Hindlimb muscle (tissue), 1 donor: ENCODE measurements at places on chromosomes 2 and 18. TPM values are rescaled to one million over a fixed set of nuclear protein-coding genes. Genes with fewer than 3 reads are reported as not detected.

Gene MEIS1
- polyA plus RNA-seq, result 16.6 TPM

Gene MOB4
- polyA plus RNA-seq, result 33.4 TPM

Gene CRACDL
- 2.0 TPM for polyA plus RNA-seq

Gene CIB4
- polyA plus RNA-seq, result not detected

Gene LOXHD1
- 2.8 TPM for polyA plus RNA-seq

Gene IL18R1
- 0.50 TPM for polyA plus RNA-seq

Gene HOXD3
- 3.4 TPM for polyA plus RNA-seq

Gene EPAS1
- polyA plus RNA-seq, result 43.4 TPM

Gene TTC39C
- polyA plus RNA-seq, result 4.1 TPM

- no peak for DNase-seq
Measured at GRCh38 chr2:28470759-28471158, 25.1 kb upstream of the PLB1 start.

DNA sequence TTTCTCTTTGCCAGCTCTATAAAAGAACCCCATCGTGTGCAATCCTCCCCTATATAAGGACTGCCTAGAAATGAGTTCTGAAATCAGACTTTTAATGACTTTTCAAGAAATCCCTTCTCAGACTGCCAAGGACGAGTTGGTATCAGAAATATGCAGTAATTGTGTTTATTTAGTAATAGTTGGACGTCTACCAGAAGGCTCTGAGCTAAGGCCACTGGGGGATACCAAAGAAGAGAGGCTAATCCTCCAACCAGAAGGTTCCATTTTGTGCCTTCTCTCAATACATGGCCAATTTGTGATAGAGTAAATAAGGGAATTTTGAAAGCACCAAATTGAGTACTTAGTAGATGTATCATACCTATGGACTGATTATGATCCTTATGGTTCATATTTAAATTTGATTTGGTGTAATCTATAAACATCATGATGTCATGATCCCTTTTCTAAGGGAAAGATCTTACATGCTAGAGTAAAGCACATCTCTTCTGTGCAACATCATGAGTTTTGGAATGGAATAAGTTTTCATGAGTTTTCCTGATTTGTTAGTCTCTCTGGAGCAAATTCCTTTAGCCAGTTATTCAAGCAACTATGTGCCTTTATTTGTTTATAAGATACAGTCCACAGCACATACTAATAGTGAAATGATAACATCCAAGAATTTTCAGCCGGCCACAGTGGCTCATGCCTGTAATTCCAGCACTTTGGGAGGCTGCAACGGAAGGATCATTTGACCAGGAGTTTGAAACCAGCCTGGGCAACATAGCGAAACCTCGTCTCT lies 82.2 kb upstream of the LTBP1 start:
- no peak for DNase-seq

DNA sequence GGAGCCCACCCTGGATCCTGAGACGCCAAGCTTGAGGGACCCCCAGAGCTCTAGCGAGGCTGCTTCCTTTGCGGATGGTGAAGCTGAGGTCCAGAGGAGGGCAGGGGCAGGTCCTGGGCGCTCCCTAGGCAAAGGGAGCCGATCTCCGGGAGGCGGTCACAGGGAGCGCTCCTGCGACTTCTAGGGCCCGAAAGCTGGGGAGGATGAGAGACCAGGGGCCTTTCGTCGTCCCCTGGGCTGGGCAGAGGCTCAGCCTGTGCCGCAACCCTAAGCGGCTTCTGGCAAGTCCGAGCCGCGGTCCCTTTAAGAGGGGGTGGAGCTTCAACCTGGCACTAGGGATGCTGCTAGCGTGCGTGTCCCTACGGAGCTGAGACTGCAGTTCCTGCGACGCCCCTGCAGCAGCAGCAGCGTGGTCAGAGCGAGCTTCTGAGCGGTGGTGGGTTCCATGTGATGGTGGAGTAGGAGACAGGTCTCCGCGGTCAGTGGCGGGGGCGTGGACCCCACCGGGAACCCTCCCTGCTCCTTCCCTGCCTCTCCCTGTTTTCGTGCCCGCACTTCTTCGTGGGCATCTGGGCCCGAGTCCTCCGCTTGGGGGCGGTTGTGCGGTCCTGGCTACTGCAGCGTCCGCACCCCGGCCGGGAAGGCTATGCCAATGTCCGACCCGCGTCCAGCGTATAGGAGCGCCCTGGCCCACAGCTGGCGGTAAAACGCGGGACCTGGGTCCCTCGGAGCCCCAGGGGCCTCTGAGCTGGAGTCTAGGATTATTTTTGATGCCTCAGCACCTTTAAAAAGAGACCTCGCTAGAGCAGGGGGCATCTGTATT lies 154.6 kb downstream of the CCDC74A start:
- peak; percentile 84 for DNase-seq

GRCh38 chr2:221555494-221555846 lies 16.6 kb downstream of the EPHA4 start:
- no peak for DNase-seq

GRCh38 chr2:235255693-235256092 lies 238.2 kb upstream of the AGAP1 start:
- DNase-seq, result peak; percentile 52

GRCh38 chr18:58161659-58162058 lies 117.6 kb downstream of the NEDD4L start:
- peak; percentile 47 for DNase-seq

- DNase-seq, result no peak
Measured at GRCh38 chr18:11529081-11529480, 80.3 kb upstream of the SLC35G4 start.

DNA sequence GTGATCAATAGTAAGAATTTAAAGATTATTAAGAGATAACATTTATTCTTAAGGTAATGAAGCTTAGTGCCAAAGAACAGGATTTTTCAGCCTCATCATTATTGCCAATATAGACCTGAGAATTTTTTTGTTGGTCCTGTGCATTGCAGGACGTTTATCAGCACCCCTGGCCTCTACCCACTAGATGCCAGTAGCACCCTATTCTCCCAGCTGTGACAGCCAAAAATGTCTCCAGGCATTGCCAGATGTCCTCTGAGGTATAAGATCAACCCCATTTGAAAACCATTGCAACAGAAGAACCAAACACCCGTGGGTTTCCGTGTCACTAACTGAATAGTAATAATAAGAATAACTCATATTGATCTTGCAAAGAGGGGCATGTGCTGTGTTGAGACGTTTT lies 700.0 kb upstream of the SOX11 start:
- no peak for DNase-seq

DNA sequence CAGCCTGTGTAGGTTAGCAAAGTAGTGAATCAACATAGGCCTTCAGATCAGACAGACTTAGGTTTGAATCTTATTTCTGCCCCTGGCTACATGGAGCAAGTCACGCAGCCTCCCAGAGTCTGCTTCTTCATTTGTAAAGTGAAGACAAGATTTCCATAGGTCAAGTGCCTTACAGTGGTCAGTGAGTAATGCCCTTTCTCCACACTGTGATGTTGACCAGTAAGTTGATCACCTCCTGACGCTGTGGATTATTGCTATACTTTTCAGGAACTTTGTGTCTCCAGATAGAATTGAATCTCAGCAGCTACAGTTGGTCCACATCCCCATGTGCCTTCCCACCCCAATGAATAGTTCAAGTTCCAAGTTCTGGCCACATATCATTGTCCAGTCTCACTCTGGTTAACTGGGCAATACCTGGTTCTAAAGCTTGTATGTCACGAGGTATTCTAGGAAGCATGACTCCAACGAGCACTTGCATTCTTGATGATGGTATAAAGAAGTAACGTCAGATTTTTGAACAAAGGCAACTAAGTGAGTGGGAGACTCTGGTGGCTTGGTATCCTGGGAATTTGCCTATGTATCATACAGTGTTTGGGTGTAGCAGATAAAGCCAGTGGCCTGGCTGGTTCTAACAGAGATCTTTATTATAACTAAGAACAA lies 2.1 kb upstream of the CLIP4 start:
- DNase-seq, result no peak

GRCh38 chr2:217743966-217744761 lies 258.6 kb downstream of the TNS1 start:
- peak; percentile 59 for DNase-seq

DNA sequence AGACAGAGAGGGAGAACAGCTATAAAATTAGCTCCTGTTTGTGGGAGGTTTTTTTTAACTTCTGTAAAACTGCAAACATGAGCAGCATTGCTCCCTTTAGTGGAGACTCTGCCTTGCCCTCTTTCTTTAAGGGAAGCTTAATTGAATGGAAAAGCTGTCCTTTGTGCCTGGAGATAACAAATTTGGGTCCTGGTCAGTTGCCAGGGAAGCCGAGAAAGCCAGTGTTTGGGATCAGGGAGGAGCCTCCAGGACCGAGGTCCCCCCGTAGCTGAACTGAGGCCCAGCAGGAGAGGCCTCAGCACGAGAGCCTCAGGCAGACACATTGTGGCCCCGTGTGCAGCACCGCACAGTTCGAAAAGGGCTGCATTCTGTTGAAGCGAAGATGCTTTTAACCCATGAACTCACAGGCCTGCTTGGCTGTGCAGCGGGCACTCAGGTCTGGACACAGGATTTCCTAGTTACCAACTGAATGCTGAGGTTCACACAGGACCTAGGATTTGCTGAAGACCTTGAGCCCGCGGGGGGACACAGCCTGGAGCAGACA lies 369.7 kb downstream of the DCDC2C start:
- DNase-seq, result no peak

- DNase-seq, result no peak
Measured at GRCh38 chr18:8359481-8359880, 249.8 kb upstream of the RAB12 start.

- no peak for DNase-seq
Measured at GRCh38 chr2:132608311-132608710, 61.7 kb downstream of the LYPD1 start.

DNA sequence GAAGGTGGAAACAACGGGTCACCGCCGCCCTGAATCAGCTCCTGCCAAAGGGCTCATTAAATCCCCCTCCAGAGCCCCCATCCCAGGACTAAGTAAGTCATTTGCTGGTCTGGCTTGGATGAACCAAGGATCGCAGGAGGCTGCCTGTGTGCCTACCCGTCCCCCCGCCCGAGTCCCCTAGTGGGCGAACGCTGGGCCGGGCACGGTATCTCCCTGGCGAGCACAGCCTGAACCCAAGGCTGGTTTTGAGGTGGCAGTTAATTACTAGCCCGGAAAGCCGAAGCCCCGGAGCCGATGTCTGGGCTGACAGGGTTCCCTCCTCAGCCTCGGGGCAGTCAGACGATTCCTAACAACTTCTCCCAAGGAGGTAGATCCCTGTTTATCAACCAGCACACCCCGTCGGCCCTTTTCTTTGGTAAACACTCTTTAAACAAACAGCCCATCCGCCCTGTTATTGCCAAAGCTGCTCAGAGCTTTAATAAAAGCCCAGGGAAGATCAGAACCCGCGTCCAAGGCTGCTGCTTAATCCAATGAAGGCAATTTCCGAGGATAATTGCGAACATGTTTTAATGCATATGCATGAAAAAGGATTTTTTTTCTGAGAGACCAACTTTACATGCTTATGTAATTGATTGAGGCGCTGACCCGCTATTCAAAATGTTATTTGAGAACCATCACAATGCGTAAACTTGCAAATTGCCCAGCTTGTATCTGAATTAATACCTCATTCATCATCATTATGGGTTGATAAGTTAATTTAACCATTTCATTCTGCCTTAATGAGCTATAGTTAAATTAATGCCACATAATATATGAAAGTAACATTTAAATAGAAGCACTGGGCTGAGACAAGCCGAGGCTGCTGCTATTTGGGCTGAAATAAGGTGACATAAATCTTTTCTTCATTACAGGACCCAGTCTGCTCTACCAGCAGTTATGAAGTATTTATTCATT lies 10.5 kb downstream of the EVX2 start:
- DNase-seq, result no peak

- no peak for DNase-seq
Measured at GRCh38 chr2:1024981-1025380, 74.3 kb downstream of the SNTG2 start.

DNA sequence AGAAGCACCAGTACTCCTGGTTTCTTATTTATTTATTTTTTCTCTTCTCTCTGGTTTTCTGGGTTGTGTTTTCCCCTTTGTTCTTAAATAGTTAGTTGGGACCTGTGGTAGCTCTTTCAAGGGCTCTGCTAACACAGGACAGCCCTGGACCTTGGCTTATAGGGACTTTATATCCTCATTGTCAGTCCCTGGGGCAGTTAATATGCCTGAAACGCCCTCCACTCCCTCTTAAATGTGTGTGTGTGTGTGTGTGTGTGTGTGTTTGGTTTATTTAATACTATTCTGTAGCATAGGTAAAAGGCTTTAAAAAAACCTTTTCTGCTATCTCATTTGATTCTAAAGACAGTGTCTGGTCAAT lies 54.6 kb downstream of the GATA6 start:
- no peak for DNase-seq

DNA sequence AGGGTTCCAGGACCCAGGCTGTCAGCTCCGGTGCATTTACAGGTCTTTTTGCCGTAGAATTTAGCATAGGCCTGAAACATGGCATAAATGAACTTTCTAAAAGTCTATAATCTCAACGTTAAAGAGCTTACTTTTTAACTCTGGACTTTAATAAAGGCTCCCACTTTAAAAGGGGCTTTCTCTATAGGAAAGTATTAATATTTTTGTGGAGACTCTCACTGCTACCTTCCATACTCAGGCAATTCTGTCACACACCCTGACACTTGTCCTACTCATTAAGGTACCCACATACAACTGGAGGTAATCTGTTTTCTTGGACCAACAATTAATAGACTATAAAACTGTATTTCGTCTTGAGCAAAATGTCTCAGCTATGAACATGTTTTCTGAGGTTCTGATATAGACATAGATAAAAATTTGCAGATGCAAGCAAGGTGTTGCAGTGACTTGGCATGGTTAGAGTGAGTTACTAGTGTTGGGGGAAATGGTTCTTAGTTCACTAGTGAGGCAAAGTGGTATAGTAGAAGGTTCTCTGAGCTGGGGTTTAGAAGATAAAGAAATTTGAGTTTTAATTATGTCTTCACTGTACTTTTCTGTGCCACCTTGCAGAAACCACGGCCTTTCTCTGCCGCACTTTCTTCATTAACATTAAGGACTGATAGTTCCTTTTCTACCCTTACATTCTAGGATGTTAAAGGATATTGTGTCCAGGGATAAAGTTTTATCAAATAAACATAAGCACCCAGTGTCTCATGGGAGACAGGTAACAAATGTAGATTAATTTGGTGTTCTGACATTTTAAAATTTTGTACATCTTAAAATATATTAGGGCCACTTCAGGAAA lies 10.8 kb upstream of the NR4A2 start:
- no peak for DNase-seq

DNA sequence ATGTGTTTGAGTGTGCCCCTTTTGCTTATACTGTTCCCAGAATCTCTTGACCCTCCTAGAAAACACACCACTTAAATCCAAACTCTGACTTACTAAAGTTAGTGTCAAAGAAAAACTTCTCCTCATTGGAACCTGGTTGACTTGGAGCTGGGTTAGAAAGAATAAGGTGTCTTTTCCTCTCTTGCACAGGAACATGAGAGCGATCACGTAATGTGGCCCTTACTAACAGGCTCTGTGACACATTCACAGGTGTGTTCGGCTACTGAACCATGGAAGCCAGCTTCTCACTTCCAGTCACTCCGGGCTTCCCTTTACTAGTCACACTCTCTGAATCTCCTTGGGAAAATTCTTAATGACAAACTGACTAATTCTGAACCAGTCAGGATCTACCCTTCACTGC lies 5.4 kb upstream of the POU3F3 start:
- no peak for DNase-seq

GRCh38 chr2:234047361-234047760 lies 3.1 kb upstream of the SPP2 start:
- no peak for DNase-seq

GRCh38 chr2:196187898-196188458 lies 16.6 kb upstream of the STK17B start:
- no peak for DNase-seq
